ENCODE measurements at places on chromosomes 6 and 20.

DNA sequence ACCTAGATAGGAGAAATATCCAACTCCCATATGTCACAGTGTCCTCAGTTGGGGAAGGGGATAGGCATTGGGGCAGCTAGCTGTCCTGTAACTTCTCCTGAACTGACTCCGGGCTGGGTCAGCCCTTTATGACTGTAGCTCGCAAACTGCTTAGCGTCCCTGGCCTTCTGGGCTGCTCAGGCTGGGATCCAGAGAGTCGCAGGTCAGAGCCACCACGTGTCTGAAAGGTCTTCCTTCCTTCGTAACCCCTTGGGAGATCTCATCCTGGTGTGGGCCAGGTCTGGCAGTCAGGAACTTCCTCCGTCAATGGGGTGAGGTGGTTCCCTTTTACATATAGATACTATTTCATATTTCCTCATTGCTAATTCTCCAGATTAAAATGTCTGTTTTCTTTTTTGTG is 28.8 kb upstream of the HINT3 start:
- H3K36me3 ChIP-seq = peaks cover 8% of the 10 kb centered on the region
- no peaks in the 10 kb centered on the region for H3K4me1 ChIP-seq
- DNase-seq = no peak
- no peak overlapping the region for H3K27ac ChIP-seq
- H3K4me3 ChIP-seq = no peak overlapping the region

GRCh38 chr6:127298475-127298874 is 31.8 kb downstream of the RNF146 start:
- no peak for DNase-seq
- no peaks in the 10 kb centered on the region for H3K27me3 ChIP-seq
- H3K4me3 ChIP-seq = no peak overlapping the region
- H3K27ac ChIP-seq = no peak overlapping the region
- H3K4me1 ChIP-seq = no peaks in the 10 kb centered on the region

- H3K36me3 ChIP-seq = no peaks in the 10 kb centered on the region
- no peak overlapping the region for H3K27ac ChIP-seq
- no peak overlapping the region for H3K4me3 ChIP-seq
- no peaks in the 10 kb centered on the region for H3K27me3 ChIP-seq
- no peak for DNase-seq
Measured at GRCh38 chr20:16612706-16613105, 39.5 kb upstream of the KIF16B start.

DNA sequence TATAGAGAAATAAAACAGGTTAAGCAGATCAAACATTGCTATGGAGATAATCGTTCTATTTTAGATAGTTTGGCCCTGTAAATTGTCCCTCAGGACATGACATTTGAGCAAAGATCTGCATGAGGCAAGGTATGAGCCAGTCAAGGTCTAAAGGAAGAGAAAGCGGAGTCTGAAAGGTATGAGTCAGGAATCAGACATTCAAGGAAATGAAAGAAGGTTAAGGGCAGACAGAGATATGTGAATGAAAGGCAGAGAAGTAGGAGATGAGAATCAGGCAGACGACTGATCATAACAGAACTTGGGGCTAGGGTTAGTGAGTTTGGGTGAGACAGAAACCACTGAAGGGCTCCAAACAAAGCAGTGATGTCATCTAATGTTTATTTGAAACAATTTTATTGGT is 775.8 kb downstream of the MAFB start:
- no peak for DNase-seq
- no peak overlapping the region for H3K4me3 ChIP-seq
- no peaks in the 10 kb centered on the region for H3K27me3 ChIP-seq
- no peaks in the 10 kb centered on the region for H3K36me3 ChIP-seq
- no peaks in the 10 kb centered on the region for H3K4me1 ChIP-seq
- no peak overlapping the region for H3K27ac ChIP-seq

- DNase-seq = no peak
- H3K4me1 ChIP-seq = peaks cover under 1% of the 10 kb centered on the region
- peaks cover 12% of the 10 kb centered on the region for H3K27me3 ChIP-seq
- no peaks in the 10 kb centered on the region for H3K36me3 ChIP-seq
Measured at GRCh38 chr6:167426084-167426483, 101.2 kb downstream of the TTLL2 start.

DNA sequence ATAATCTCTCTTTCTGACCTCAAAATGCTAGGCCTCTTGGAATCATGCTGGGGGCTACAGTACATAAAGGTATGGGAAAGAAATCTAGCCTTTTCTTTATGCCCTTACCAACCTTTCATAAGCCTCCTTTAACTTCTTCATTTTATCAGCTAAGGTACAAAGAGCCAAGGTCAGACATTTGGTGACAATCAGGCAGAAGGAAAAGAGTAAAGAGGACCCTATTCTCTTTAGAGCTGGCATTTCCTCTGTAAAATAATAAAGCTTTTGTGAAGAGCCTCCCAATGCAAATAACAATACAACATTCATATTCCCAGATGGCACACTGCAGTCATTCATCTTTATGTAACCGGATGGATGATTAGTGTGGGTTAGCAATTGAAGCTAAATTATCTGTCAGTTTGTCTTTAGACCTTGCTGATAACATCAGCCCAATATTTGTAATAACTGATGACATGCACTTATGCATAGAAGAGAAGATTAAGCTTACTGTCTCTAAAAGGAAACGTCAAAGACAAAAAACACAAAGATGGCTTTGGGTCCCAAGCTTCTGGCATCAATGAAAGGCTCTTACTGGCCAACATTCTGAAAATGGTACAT is 163.1 kb downstream of the IBTK start:
- H3K4me3 ChIP-seq = no peak overlapping the region
- H3K36me3 ChIP-seq = no peaks in the 10 kb centered on the region
- no peak for DNase-seq

GRCh38 chr6:17152703-17153102 is 50.9 kb downstream of the STMND1 start:
- H3K36me3 ChIP-seq = no peaks in the 10 kb centered on the region
- no peak for DNase-seq
- no peak overlapping the region for H3K4me3 ChIP-seq

Measured in Panc1 (cell line).